ENCODE measurements at places on chromosomes 1 and 21.

DNA sequence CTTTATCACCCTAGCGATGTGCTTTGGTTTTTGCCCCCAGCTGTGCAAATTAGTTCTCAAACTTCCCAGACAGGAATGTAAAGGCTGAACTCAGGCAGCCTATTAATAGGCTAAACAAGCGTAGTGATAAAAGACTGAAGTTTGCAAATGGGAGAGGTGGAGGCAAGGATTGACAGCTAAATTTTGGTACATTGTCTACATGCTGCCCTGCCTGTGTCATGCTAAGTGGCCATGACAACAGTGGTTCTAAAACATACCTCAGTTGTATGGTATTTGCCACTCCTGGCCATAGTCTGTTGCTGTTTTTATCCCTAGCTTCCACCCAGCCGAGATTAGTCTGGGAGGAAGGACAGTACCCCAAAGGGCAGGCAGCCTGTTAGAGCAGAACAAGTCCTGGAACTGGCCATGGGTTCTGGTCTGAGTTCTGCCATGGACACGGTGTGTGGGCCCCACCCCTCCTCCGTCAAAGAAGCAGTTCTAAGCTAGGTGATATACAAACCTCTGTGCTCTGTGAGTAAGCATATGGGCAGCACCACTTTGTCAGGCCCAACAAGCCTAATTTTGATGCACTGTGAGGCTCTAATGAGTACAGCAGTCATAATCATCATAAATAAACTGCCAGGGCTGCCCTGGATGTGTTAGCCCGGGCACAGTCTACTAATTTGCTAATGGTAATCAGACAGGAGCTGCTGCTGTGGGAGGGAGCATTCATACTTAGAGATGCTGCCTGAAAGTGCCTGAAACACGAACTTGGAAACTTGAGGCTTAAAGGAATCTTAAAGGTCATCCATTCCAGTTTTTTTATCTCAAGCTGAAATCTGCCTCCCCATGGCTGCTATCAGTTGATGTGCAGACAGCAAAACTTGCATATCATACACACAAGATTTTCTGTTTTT, 177.1 kb downstream of the HHAT start:
- no peak for DNase-seq

GRCh38 chr1:6108937-6109614, 63.4 kb downstream of the KCNAB2 start:
- peak; percentile 25 for DNase-seq

DNA sequence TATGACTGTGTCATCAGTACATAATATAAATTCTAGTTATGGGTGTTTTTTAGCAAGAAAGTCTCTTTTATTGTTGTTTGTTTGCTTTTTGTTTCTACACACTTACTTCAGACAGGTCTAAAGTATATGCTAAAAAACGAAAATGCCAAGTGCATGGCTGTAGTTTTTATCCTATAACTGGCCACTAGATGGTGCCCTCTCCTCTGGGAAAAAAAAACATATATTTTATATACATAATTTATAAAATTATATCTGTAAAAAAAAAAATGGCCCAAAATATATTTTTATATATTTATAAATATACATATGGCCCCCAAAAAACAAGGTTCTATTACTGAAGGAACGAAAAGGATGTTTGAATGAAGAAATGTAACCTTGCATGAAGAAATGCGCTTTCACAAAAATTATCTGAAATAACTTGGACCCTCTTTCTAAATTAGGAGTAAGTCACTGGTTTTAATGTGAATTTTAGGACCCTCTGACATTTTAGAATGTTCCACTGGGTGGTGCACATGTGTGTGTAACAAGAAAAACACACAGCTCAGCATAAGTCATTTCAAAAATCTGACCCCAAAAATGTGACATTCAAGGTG, 93.5 kb downstream of the TTLL7 start:
- peak; percentile 20 for DNase-seq

- no peak for DNase-seq
Observed at GRCh38 chr1:211710566-211711314, 35.3 kb upstream of the NEK2 start.

GRCh38 chr1:231192620-231193163, 30.8 kb downstream of the TRIM67 start:
- no peak for DNase-seq

- DNase-seq = no peak
Observed at GRCh38 chr1:203185061-203185461, 1.4 kb downstream of the CHI3L1 start.
